NCI-H2081 treated with DMSO at 0.1 percent for 48 hours (cell line): ENCODE measurements at places on chromosomes 13 and 19.

GRCh38 chr13:24192057-24192810 is 31.7 kb downstream of the SPATA13 start:
- DNase-seq: no peak

- DNase-seq: no peak
These were observed 5.9 kb downstream of the ZNF575 start for GRCh38 chr19:43538922-43539321.

GRCh38 chr13:69955271-69955670 is 152.4 kb upstream of the ATXN8OS start:
- no peak for DNase-seq

GRCh38 chr13:109333893-109334651 is 452.3 kb downstream of the IRS2 start:
- DNase-seq: no peak

DNA sequence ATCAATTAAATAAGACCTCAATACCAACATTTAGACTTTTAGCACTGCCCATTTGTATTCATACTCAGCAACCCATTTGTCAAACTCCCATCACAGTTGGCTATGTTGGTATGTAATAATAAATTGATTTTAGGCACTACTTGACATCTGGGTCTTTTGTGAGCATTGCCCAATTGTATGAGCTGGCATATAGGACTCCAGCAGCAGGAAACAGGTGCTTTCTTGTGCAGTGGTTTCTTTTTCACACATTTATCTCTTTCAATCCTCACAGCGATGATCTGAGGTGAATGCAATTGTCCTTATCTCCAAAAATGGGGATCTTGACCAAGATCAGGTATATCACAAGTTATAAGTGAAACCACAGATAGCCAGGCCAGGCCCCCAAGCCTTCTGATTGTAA is 96.9 kb upstream of the OXGR1 start:
- DNase-seq: no peak

DNA sequence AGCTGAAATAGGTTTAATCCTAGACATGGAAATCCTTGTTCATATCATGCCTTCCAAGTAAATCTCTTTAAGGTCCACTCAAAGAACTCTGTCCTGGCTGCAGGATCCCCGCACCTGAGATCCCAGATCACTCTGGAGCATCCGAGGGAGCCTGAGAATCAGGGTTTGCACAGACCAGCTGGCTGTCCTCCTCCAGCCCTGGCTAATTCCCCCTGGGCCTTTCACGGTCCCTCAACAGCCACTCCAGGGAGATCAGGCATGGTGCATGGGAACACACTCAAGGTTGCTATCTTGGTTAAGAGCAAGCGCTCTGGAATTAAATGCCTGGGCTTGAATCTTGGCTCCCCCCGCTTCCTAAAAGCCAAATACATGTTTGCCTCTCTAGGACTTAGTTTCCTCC is 130.8 kb downstream of the IRS2 start:
- no peak for DNase-seq

DNA sequence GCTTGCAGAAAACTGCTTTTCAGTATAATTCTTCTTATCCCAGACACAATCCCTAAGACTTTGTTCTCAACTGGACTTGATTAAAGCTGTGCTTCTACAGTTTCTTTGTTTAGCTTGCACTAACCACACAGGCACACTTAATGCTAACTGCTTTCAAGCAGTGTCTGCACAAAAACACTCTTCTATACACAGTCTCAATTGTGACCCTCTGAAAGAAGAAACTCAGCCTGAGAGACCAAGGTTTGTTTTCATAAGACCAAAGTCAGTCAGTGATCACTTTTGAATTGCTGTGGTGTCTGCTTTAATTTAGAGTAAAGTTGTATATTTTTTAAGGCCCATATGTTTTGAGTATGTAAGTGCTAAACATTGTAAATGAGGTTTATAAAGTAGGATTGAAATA is 431.2 kb downstream of the KCTD12 start:
- DNase-seq: no peak

- no peak for DNase-seq
These were observed 16.9 kb upstream of the ZNF254 start for GRCh38 chr19:24069905-24070657.

DNA sequence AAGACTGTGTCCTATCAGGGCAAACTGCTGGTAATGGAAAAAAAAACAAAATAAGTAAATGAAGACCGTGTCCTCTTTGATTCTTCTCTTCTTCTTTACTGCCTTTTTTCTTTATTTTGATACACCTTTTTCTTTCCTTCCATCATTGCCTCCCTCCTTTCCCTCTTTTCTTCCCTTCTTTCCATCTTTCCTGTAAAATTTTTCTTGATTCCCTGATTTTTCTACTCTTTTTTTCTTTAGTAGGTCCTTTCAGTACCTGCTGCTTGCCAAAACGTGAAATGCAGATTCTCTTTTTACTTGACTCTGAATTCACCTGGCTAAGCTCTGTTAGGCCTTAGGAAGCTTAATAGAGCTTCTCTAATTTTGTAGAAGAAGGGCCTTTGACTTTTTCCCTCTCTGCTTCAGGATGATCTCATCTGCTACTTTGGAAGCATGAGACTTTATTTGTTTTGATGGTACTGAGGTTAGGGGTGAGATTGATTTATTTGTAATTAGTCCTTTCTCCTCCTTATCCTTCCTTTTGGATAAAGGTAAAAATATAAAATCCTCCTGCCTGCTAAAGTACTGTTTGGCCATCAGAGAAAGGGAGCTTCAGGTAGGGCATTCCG is 19.2 kb downstream of the LSM14A start:
- DNase-seq: no peak

DNA sequence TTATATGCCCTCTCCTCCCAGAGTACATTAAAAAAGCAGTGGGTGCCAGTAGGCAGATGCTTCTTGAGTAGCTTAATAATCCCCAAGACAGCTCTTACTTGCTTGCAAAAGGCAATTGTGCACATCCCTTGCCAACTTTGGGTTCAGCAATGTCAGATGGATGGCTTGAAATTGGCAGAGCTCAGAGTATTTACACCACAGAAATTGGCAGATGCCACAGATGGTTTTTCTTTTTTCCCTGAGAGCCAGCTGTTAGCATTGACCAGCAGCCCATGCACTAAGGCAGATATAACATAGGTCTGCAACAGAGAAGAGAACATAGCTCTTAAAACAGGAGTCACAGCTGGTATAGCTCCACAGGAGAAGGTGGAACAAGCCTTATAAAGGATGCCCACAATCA is 18.4 kb upstream of the RNASEH2B start:
- DNase-seq: no peak

DNA sequence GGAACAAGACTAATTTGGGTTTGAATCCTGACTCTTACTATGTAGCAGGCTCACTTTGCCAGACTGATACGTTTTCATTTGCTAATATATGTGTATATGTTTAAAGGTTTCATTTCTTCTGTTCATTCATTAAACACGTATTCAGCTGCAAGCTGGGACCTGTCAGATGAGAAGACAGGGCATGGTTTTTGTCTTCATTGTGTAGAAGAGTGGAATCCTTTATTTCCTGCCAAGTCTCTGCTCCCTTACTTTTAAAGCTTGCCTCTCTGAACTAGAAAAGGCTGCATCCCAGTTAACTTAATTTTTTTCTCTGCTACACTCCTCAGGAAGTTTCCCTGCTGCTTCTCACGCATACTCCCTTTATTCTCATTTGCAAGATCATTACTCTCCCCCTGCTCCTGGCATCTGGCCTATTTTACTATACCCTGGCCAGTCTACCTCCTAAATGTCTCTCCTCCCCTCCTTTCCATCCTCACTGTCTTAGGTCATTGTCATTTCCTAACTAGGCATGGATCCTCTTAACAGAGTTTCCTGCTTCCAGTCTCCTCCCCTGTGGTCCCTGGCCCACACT is 141.0 kb upstream of the TMTC4 start:
- DNase-seq: no peak

GRCh38 chr13:105177265-105177900 is 1358.1 kb downstream of the EFNB2 start:
- no peak for DNase-seq
